ENCODE measurements at places on chromosomes 2 and 18.

GRCh38 chr18:2906704-2907549 is 60.1 kb downstream of the EMILIN2 start:
- DNase-seq: no peak

DNA sequence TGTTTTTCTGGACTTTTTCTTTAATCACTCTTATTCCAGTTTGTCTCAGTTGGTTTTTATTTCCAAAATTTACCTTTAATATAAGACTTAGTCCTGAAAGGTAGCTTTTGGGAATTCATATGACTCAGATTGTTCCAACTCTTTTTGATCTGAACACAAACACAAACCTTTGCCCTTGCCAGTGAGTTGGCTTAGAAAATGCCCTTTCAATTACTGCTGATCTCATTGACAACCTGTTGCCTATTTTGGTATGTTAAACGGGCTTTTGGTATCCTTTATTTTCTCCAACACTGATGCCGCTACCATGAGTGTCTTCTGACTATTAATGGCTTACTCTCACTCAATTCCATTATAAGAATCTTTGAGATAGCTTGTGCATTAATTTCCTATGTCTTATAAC is 143.4 kb downstream of the GULP1 start:
- no peak for DNase-seq

DNA sequence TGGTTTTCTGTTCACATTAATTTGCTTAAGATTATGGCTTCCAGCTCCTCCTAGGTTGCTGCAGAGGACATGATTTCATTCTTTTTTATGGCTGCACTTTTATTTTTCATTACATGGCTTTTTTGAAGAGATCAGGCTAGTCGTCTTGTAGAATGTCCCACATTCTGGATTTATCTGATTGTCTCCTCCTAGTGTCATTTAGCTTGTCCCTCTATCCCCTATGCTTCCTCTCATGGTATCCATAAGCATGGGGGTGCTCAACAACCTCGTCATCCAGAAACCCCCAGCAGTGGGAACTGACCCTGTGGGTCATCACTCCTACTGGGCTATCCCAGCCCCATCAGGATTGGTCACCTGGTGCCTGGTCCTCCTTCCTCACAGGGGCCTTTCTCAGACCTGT is 49.6 kb downstream of the SERTAD2 start:
- DNase-seq: no peak

DNA sequence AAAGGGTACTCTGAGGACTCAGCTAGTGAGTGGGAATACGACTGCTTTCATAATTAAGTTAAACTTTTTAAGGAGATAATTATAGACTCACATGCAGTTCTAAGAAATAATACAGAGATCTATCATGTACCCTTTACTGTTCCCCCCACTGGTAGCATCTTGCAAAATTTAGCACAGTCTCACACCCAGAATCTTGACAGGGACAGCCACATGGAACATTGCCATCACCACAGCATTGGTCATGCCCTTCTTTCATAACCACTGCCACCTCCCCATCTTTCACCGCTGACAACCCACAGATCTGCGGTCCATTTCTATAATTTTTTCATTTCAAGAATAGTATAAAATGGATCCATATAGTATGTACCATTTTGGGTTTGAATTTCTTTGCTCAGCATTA is 37.8 kb downstream of the ARHGEF4 start:
- no peak for DNase-seq

GRCh38 chr18:36786686-36787085 is 42.1 kb downstream of the TPGS2 start:
- no peak for DNase-seq

- no peak for DNase-seq
Measured at GRCh38 chr2:195563857-195564512, 93.0 kb upstream of the SLC39A10 start.

GRCh38 chr2:203798296-203799087 is 69.1 kb upstream of the CTLA4 start:
- no peak for DNase-seq

- DNase-seq: no peak
Measured at GRCh38 chr2:131063501-131064283, 29.6 kb downstream of the FAM168B start.

GRCh38 chr2:208256192-208256782 is 1.4 kb upstream of the IDH1 start:
- DNase-seq: no peak
